ENCODE measurements at places on chromosomes 2 and 18. TPM values are rescaled to one million over a fixed set of nuclear protein-coding genes. Genes with fewer than 3 reads are reported as not detected.

DNA sequence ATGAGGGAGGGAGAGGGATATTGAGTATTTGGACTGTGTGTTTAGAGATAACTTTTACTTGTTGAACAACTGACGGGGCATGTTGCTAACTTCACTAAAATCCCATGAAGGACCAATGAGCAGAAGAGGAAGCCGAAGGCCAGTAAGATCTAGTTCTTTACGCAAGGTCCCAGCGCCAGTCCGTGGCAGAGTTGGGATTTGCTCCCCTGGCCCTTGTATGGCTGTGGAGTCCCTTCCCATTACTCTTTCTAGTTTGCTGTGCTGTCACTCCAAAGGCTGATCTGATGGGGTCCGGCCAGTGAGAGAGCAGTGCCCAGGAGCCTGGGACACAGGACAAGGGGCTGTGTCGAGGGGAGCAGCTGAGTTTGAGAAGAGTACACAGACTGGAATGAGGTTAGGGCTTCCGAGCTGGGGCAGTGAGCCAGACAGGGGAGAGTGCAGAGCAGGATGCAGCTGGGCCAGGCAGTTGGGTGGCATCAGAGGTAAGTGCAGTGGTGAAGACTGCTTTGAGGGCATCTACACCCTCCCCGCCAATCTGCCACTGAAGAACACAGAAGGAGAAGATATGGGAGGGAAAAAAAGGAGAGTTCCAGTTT lies 692.9 kb upstream of the HS6ST1 start:
- no peaks in the 10 kb centered on the region for H3K4me1 ChIP-seq
- no peaks in the 10 kb centered on the region for H3K27me3 ChIP-seq
- no peak overlapping the region for H3K4me3 ChIP-seq
- H3K27ac ChIP-seq: no peak overlapping the region

Gene GREB1L
- total RNA-seq: 34.8 TPM

Gene NR4A2
- 7.5 TPM for total RNA-seq

Gene DIS3L2
- 68.7 TPM for total RNA-seq

Gene FIGN
- 1.8 TPM for total RNA-seq

DNA sequence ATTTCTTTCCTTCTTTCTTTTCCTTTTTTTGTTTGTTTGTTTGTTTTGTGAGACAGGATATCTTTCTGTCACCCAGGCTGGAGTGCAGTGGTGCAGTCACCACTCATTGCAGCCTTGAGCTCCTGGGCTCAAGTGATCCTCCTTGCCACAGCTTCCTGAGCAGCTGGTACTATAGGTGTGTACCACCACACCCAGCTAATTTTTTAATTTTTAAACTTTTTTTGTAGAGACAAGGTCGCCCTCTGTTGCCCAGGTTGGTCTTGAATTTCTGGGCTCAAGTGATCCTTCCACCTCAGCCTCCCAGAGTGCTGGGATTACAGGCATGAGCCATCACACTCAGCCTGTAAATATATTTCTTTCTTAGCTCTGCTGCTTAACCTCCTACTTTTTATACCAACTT lies 83.4 kb upstream of the CYP20A1 start:
- H3K36me3 ChIP-seq: no peaks in the 10 kb centered on the region
- no peak overlapping the region for H3K27ac ChIP-seq
- H3K4me3 ChIP-seq: no peak overlapping the region
- no peaks in the 10 kb centered on the region for H3K27me3 ChIP-seq

DNA sequence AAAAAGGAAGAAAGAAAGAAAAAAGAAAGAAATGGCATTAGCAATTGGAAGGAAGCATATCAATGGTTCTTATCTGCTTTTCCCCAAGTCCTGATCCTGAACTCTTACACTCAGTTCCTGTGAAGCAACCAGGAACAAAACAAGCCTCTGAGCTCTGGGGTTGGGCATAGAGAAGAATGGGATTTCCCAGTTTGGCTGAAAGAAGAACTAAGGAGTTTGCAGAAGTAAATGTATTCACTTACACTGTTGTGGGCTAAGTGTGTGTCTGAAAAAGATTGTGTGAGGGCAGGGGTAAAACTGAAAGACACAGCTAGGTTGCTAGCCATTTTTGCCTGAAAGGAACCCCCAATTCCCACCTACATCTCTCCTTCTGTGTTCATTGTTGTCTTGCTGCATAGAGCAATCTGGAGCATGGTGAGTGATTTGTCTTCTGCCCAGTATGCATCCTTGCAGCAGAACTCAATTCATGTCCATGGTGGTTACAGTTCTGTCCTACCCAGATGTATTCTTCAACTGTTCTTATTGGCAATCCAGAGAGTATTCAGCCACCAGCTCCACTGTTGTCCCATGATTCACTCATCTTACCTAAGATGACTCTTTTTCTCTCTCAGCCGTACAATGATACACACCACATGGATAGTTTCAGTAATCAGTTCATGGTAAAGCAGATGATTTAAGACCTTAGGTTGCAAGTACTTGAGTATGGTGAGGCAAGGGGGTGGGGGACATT lies 348.7 kb downstream of the ARHGAP15 start:
- H3K27ac ChIP-seq: no peak overlapping the region
- DNase-seq: no peak
- no peaks in the 10 kb centered on the region for H3K36me3 ChIP-seq
- H3K4me1 ChIP-seq: peaks cover 4% of the 10 kb centered on the region
- no peaks in the 10 kb centered on the region for H3K27me3 ChIP-seq
- no peak overlapping the region for H3K4me3 ChIP-seq

DNA sequence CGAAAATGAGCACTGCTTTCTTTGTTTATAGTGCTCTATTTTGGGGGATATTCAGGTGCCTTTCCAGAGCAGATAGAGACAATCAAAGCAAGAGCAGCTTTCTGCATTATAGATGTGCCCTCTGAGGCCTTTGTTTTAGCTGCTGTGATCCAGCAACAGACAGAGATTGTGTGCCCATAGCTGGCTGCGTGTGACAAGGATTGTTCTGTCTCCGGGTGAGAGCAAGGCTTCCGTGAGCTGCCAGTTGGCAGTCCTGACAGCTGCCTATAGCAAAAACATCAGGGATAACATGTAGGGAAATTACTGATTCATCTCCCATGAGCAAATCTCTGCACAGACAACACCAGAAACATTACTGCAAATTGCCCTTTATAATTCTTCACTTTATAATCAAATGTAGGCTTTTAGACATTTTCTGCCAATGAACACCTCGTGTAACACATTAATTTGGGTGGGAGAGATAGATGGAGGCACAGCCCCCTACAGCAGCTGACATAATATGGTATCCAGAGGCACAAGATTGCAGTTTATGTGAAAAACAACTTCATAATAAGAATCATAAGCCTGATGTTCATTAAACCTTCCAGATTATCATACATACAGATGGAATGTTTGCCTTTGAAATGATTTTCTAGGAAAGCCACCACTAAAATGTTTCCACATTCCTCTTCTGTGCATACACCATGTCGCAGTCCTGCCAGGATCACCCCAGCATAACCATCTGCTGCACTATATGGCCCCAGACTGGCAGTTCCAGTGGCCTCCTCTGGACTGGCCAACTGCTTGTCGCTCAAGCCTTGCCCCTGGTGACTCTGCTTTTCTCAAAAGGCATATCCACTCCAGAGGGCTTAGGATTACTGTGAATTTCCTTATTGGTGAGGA lies 131.2 kb downstream of the TRIB2 start:
- H3K4me3 ChIP-seq: no peak overlapping the region
- no peaks in the 10 kb centered on the region for H3K4me1 ChIP-seq
- no peak overlapping the region for H3K27ac ChIP-seq
- H3K36me3 ChIP-seq: no peaks in the 10 kb centered on the region
- no peaks in the 10 kb centered on the region for H3K27me3 ChIP-seq
- no peak for DNase-seq

Gene RUFY4
- total RNA-seq: not detected

DNA sequence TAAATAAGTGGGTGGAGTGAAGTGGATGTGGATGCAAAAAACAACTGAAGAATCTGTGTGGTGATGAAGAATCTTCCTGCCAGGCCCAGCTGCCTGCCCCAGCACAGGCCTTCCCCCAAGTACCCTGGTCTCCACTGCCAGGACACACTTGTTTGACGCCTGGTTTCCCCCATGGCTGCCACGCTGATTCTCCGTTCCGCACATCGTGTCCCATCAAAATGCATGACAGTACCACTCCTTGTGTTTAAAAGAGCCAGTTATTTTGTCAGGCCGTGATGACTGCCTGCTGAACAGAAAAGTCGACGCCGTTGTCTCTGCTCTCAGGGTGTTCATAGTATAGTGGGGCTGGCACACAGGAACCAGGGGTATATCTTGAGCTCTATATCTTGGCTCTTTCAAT lies 50.3 kb upstream of the KYNU start:
- no peaks in the 10 kb centered on the region for H3K36me3 ChIP-seq
- H3K4me1 ChIP-seq: no peaks in the 10 kb centered on the region
- DNase-seq: no peak

Gene XIRP2
- not detected for total RNA-seq

DNA sequence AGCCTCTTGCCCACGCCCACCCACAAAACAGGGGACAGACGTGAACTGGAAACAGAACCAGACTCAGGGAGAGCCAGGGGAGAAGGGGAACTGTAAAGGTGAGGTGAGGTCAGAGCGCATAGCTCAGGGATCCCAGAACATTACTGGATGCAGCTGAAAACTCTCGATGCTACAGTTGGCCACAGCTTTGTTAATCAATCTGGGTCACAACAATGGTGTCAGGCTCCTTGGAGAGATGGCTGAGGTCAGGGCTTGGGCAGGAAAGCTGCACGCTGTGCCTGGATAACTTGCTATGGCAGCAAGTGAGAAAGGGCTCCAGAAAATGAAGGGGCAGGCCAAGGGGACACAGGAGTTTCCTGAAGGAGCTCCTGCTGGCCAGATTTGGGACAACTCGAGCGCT lies 263.3 kb downstream of the TFCP2L1 start:
- no peak for DNase-seq
- H3K36me3 ChIP-seq: no peaks in the 10 kb centered on the region
- no peak overlapping the region for H3K27ac ChIP-seq
- no peak overlapping the region for H3K4me3 ChIP-seq
- H3K4me1 ChIP-seq: no peaks in the 10 kb centered on the region

Gene HDHD2
- 50.3 TPM for total RNA-seq

Measured in thyroid gland (tissue), 4 donors.